ENCODE measurements at places on chromosomes 2 and 18. TPM values are rescaled to one million over a fixed set of nuclear protein-coding genes. Genes with fewer than 3 reads are reported as not detected.

DNA sequence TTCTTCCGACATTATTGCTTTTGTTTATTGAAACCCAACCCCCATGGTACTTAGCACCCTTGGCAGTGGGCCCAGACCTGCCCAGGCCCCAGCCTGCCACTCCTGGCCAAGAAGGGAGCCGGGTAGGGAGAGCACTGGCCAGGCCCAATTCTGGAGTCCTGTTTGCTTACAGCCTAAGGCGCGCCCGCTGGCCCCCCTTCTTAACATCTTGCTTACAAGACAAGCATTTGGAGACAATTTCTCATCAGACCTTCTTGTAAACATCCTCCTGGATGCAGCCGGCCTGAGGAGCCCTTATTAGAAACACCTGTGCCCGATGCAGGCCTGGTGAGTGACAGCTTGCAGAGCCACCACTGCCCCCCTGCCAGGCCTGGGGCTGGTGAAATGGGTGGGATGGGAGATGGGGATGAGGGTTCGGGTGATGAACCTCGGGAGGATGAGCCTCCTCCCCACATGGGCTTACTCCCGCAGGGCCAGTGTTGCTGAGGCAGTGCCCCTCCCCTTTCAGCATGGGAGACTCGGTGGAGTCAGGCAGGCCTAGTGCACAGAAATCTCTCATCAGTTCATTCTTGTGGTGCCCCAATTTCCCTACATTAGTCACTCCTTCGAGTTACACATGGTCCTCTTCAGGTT is 217.5 kb downstream of the CYP26B1 start:
- peaks cover 5% of the 10 kb centered on the region for H3K4me1 ChIP-seq
- no peak overlapping the region for H3K4me3 ChIP-seq
- H3K36me3 ChIP-seq: no peaks in the 10 kb centered on the region
- H3K27ac ChIP-seq: peak overlapping the region; percentile 19
- peak; percentile 0 for DNase-seq
- H3K27me3 ChIP-seq: no peaks in the 10 kb centered on the region

DNA sequence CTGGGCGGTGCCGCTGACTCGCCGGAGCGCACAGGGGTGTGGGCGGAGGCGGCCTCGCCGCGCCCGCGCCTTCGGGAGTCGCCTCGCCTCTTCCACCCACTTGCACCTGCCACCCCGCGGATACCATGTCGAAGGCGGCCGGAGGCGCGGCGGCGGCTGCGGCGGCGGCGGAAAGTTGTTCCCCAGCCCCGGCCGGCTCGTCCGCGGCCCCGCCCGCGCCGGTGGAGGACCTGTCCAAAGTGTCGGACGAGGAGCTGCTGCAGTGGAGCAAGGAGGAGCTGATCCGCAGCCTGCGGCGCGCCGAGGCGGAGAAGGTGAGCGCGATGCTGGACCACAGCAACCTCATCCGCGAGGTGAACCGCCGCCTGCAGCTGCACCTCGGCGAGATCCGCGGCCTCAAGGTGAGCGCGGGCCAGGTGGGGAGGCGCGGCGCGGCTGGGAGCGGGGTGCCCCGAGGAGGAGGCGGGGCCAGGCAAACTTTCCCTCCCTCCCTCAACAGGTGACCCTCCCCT is 766 bp downstream of the CCDC85A start:
- no peaks in the 10 kb centered on the region for H3K36me3 ChIP-seq
- H3K27ac ChIP-seq: no peak overlapping the region
- peaks cover 83% of the 10 kb centered on the region for H3K27me3 ChIP-seq
- peak; percentile 14 for DNase-seq
- no peak overlapping the region for H3K4me3 ChIP-seq

GRCh38 chr18:60508108-60508507 is 135.5 kb upstream of the MC4R start:
- H3K4me3 ChIP-seq: no peak overlapping the region
- no peak overlapping the region for H3K27ac ChIP-seq
- H3K27me3 ChIP-seq: no peaks in the 10 kb centered on the region

DNA sequence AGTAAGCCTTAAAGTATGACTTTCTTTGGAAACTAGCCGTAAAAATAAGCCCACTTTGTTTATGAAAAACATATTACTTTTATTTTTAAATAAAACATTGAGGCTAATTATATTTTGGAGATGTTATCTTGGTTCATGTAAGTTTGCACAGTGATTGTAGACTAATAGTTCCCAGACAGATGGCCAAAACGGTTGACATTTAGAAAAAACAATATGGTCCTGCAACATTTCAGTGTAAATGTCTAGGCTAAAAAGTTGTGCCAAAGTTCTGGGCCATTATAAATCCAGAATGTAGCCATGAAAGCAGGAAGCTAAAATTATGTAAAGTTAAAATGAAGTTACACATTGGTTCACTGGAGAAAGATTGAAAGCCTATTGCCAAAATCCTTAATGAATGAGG is 43.6 kb downstream of the SLC5A7 start:
- no peaks in the 10 kb centered on the region for H3K36me3 ChIP-seq
- H3K27ac ChIP-seq: no peak overlapping the region
- no peaks in the 10 kb centered on the region for H3K4me1 ChIP-seq
- H3K4me3 ChIP-seq: no peak overlapping the region
- no peaks in the 10 kb centered on the region for H3K27me3 ChIP-seq

DNA sequence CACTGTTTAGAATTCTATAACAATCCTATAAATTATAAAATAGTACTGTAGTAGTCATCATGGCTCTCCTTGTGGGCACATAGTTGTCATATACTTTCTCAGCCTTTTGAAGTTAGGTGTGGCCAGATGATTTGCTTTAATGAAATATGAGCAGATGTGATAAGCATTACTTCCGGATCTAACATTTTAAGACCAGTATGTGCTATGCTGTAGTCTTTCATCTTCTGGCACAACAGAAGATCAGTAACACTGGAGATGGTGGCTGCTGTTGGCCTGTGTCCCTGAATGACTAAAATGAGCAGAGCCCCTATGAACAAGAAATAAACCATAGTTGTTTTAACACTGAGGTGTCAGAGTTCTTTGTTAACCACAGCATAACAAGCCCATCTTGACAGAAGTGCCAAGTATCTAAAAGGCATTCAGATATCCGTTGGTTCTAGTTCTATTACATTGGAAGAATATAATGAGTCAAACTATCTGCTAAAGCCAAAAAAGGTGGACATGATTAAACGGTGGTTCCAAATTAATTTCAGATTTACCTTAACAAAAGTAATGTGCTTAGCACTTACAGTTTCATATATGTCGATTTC is 6.3 kb downstream of the MEX3C start:
- DNase-seq: no peak
- H3K4me1 ChIP-seq: peaks cover 57% of the 10 kb centered on the region
- peak overlapping the region; percentile 11 for H3K4me3 ChIP-seq
- no peaks in the 10 kb centered on the region for H3K27me3 ChIP-seq

DNA sequence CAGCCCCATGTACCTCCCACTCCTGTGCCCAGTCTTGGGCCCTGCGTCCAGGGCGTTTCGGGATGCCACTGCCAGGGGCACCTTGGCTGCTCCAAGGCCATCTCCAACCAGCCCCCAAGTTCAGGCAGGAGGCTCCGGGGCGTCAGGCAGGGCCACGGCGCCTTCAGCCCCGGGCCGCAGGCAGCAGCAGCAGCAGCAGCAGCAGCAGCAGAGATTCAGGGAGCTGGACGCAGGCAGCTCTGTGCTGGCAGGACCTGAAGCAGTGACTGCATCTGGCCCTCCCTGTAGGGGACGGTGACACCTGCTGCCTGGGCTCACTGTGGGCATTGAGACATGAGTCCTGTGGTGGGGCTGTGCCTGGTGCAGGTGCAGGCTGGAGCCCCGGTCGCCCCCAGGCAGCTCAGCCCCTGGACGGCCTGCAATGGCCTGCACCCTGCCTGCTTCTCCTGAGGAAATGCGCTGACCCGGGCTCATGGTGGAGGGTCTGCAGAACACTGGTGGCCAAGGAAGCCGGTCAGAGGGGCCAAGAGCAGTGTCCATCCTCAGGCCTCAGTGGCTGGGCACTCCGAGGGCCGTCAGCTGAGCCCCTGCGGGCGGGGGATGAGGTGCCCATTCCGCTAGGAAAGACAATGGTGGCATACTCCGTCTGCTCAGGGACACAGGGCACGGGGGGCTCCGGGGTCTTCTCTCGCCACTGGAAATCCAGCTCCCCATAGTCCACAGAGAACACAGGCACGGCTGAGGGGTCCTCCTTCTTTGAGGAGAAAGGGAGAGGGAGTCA is 8.0 kb downstream of the PDCD1 start:
- no peak overlapping the region for H3K27ac ChIP-seq
- H3K4me3 ChIP-seq: no peak overlapping the region
- peaks cover 7% of the 10 kb centered on the region for H3K4me1 ChIP-seq
- peaks cover 7% of the 10 kb centered on the region for H3K27me3 ChIP-seq
- no peaks in the 10 kb centered on the region for H3K36me3 ChIP-seq

- H3K27ac ChIP-seq: peak overlapping the region; percentile 96
- no peaks in the 10 kb centered on the region for H3K27me3 ChIP-seq
- H3K36me3 ChIP-seq: peaks cover 15% of the 10 kb centered on the region
- no peak for DNase-seq
- H3K4me3 ChIP-seq: peak overlapping the region; percentile 96
Measured at GRCh38 chr2:38876407-38876806, 631 bp downstream of the MORN2 start.

GRCh38 chr2:32768387-32769174 is 140.7 kb downstream of the TTC27 start:
- no peak for DNase-seq
- no peaks in the 10 kb centered on the region for H3K4me1 ChIP-seq
- no peak overlapping the region for H3K27ac ChIP-seq
- no peak overlapping the region for H3K4me3 ChIP-seq
- H3K36me3 ChIP-seq: peaks cover 2% of the 10 kb centered on the region
- H3K27me3 ChIP-seq: no peaks in the 10 kb centered on the region

- DNase-seq: no peak
- H3K27ac ChIP-seq: no peak overlapping the region
- H3K27me3 ChIP-seq: no peaks in the 10 kb centered on the region
- H3K4me3 ChIP-seq: no peak overlapping the region
- H3K36me3 ChIP-seq: peaks cover 19% of the 10 kb centered on the region
- peaks cover 17% of the 10 kb centered on the region for H3K4me1 ChIP-seq
Measured at GRCh38 chr2:190488516-190489233, 45.8 kb downstream of the NEMP2 start.

DNA sequence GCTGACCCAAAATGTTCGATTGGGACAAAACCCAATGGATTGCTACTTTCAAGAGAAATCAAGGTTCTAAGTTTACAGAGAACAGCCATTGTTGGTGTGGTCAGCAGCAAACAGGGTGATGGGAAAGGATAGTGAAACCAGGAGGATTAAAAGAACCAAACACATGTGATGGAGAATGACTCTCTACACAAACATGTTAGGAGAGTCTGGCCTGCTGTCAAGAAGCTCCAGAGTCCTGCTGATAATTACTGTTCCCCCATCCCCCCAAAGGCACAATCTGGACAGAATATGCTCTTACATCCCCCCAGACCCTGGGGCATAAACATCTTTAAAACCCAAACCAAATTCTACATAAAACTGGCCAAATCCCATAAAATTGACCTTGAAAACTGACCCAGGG is 32.0 kb upstream of the ACYP2 start:
- H3K27ac ChIP-seq: no peak overlapping the region
- DNase-seq: no peak
- no peak overlapping the region for H3K4me3 ChIP-seq
- H3K4me1 ChIP-seq: peaks cover 9% of the 10 kb centered on the region
- peaks cover 24% of the 10 kb centered on the region for H3K27me3 ChIP-seq

- no peaks in the 10 kb centered on the region for H3K36me3 ChIP-seq
- no peaks in the 10 kb centered on the region for H3K4me1 ChIP-seq
- no peak overlapping the region for H3K4me3 ChIP-seq
- no peaks in the 10 kb centered on the region for H3K27me3 ChIP-seq
Measured at GRCh38 chr2:35443087-35443486, 912.5 kb upstream of the CRIM1 start.

GRCh38 chr2:44616667-44617155 is 255.0 kb downstream of the CAMKMT start:
- no peaks in the 10 kb centered on the region for H3K27me3 ChIP-seq
- no peak overlapping the region for H3K4me3 ChIP-seq
- no peaks in the 10 kb centered on the region for H3K4me1 ChIP-seq

DNA sequence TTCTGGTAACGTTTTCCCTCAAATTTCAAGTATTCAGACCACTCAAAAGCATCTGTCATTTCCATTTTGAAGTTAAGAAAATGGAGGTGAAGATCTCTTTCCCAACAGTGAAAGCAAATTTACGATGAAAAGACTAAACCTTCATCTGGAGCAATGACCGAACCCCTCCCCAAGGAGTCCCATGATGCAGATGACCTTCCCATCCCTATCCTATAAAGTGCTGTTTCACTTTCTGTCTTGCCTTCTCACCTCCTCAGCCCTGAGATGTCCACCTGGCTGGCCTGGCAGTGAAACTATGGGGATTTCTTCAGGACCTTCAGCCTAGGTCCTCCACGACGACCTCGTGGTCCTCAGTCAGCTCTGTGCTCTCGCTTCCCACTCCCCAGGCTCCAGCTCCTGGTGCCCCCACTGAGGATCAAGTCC is 925 bp upstream of the NPC1 start:
- peaks cover 3% of the 10 kb centered on the region for H3K27me3 ChIP-seq
- peak overlapping the region; percentile 83 for H3K27ac ChIP-seq
- peaks cover 39% of the 10 kb centered on the region for H3K4me1 ChIP-seq
- no peaks in the 10 kb centered on the region for H3K36me3 ChIP-seq
- no peak for DNase-seq
- peak overlapping the region; percentile 95 for H3K4me3 ChIP-seq

RNF125 gene
- total RNA-seq: 1.1 TPM

TMEM247 gene
- total RNA-seq: not detected

FKBP1B gene
- total RNA-seq: 22.0 TPM

GALR1 gene
- not detected for total RNA-seq

GALNT13 gene
- total RNA-seq: 7.4 TPM

TIGD1 gene
- 12.8 TPM for total RNA-seq
